Inflammatory macrophage treated with lipopolysaccharide for 1 hour (primary cell): ENCODE measurements at places on chromosomes 1 and 21.
A peak's percentile ranks its signal among the peaks of the same experiment; 100 is the strongest.

GRCh38 chr1:118926261-118926660, 61.9 kb downstream of the TBX15 start:
- no peak for DNase-seq

DNA sequence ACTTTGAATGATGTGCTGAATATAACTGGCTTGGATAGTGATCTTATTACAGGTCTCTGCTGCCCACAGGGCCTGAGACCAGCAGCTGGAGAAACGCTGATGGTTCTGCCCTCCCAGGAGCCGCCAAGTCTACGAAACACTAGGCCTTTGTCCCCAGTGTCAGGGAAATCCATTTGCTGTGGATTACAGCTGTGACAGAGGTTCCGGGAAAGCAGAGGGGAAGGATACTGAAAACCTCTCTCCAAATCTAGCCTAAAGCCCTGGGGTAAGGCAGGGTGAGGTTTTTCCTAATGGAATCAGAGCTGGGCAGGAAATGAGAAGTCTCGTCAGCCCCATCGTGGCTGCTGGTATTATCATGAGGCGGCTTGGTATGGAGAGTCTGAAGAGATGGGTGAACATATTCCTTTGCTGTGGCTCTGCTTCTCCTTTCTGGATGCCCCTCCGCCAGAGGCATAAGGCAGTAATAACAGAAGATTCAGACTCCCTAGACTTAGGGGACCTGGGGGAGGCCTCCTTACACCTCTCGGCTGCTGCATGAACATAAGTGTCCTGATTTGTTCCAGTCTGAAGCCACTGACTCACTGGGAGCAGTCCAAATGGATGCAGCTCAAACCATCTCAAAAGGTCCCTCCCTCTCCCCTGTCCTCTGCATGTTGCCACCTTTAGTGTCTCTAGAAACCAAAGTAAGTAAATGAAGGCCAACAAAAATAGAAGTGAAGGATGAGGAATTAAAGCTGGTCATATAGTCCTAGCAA, 48.1 kb downstream of the PHC2 start:
- no peak for DNase-seq

DNA sequence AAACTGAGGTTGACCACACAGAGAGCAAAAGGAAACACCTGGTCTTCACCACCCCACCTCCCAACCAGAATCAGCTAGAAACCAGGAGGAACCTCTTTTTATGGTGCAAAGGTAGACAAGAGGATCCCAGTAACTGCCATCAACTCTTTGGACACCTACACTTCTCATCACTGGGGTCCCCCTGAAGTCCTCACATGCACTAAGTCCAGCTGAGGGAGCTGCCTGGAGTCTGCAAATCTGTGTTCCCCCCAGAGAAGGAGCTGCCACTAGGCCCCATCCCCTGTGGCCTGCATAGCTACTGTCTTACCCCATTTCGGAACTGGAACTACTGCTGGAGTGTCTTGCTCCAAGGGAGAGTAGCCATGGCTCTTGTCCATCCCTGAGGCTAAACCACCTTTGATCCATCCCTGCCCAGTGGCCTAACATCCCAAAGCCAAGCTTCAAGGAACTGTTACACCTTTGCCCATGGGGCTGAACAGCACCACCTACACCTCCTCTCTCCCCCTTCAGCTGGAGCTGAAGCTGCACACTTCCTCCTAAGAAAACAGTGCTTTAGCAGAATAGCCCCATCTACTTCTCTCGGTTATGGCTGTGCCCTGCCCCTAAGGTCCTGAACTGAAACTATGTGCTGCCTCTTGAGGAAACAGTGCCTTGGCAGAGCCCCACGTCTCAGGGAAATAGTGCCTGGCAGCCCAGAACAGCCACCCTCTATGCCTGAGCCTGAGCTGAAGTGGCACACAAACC, 85.4 kb upstream of the CD53 start:
- no peak for DNase-seq

DNA sequence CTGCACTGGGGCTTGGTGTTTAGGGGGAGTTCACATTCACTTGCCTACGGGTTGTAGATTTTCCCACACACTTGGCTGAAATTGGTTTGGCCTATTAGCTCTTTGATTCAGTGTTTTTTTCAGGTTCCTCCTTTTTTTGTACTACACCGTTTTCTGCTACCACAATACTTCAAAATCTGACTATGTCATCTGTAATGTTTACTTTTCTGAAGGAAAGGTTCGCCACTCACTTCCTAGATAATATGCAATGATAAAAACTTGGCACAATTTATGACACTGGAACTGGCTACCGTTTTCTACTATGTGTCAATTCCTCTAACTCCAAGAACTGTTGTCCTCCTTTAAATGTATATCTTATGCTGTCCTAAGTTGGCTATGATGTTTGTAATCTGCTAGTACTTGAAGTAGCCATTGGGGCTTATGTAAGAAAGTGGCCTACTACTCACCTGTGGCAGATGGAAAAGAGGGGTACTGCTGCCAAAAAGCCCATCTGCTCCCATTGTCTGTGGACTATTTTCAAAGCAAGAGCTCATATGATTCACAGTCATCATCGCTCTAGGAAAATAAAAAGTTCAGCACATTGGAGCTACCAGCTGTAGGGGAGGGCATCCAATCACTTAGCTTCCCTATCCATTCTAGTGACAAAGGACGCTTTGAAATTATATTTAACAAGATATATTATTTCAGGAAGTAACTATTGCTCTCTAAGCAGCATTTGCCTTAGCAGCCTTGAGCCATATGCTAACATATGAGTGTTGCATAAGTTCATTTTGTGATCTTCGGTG, 42.4 kb upstream of the BACH1 start:
- DNase-seq = peak; percentile 67

DNA sequence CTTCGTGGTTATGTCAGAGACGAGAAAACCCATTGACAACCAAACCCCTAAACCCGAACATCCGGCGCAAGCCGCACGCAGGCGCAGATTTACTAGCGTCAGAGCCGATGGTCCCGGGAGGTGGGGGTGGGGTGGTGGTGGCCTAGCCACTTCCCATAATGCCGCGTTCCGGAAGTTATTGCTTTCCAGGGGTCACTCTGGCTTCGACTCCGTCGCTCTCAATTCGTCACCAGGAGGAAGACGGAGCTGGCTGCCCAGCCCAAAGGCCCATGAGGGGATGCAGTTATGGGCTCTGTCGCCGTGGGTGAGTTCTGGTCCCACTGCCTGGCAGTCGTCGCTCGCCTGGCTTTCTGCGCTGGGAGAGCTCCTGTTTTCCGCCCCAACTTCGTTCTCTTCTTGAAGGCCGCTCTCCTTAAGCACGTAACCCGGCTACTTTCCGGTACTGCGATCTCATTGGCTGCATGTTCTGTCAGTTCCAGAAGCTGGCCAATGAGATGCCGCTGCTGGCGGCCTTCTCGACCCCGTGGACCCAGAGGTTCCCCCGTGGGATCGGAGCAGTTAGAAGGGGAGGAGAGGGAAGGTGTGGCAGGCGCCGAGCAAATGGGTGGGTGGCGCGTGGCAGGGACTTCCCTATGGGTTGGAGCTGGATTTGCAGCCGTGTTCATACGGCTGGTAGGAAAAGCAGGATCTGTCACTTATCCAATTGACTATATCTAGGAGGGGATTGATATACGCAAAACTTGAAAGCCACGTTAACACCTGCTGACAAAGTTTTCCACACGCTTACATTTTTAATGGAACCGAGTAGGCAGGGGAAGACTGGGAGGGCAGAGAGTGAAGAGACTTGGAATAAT, at the start of gene USP16:
TSS of gene USP16 (plus strand) at position 195 of the 854 bp plus-strand sequence. CDS start 3,246 bp downstream, outside the sequence.
- peak; percentile 99 for DNase-seq

DNA sequence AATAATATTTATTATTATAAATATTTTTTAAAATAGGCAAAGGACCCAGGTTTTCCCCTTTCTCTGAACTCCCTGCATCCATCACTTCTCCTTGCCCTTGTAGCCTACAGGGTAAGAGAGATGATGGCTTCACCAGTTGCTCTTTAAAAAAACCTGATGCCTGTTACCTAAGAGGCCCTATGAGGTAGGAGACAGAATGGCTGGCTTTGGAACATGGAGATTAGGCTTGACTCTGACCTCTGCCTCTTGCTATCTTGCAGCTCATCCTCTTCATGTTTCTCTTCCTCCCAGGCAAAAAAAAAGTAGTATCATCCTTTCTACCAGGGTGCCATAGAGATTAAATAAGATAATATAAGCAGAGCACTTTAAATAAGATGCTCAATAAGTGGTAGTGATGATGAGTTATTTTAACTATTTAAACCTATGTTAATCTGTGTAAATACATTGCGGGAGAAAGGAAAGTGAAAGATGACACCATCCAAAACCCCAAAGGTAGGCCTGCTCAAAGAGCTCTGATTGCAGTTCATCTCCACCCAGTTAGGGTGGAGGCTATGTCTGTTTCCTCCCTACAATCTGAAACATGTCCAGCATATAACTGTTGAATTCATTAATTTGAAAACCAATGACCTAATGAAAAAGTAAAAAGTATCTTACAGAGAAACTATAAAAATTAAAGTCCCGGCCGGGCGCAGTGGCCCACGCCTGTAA, 51.8 kb downstream of the RGS2 start:
- DNase-seq = no peak

DNA sequence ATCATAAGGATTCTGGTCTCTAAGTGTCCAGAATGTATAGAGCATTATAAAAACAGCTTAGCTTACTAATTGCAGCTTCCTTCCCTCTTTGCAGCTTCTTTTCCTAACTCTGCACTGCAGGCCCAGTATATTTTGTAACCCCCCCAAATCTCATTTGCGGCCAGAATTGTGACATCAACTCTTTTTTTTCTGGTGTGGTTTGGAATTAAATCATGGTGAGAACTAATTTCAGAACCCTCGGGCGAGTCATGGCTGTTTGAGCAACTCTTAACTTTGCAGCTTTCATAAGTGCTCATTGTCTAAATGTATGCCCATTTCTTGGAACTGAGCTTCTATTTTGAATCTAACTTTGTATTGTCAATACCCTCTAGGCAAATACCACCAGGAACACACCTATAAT, 187.4 kb downstream of the CYYR1 start:
- peak; percentile 70 for DNase-seq

- DNase-seq = peak; percentile 5
Observed at GRCh38 chr1:204941421-204942338, 71.0 kb downstream of the NFASC start.

- DNase-seq = no peak
Observed at GRCh38 chr1:67308136-67308535, 463 bp downstream of the IL12RB2 start.

DNA sequence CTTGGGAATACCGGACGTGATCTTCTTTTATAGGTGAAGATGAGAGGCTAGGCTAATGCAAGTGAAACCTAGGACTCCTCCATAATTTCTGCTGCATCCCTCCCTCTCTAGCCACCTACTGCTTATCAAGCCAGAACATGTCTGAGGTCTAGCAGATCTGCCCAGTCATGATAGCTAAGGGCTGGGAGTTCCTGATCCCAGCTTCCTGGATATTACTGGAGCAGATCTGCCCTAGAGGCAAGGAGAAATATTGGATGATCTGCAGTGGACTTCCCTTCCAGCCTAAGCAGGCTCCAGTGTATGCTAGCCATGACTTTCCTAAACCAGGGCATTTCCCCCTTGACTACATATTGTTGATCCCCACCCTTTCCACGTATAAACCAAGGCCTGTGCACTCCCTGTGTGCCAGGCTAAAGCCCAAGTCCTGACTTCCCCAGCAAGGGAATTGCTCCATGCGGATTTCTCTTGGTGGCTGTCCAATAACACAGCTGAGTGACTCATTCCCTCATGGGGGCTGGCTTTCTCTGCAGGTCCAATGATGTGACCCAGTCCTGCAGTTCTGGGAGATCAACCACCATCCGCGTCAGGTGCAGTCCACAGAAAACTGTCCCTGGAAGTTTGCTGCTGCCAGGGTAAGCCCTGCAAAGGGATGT, 15.5 kb upstream of the SARS1 start:
- DNase-seq = no peak

DNA sequence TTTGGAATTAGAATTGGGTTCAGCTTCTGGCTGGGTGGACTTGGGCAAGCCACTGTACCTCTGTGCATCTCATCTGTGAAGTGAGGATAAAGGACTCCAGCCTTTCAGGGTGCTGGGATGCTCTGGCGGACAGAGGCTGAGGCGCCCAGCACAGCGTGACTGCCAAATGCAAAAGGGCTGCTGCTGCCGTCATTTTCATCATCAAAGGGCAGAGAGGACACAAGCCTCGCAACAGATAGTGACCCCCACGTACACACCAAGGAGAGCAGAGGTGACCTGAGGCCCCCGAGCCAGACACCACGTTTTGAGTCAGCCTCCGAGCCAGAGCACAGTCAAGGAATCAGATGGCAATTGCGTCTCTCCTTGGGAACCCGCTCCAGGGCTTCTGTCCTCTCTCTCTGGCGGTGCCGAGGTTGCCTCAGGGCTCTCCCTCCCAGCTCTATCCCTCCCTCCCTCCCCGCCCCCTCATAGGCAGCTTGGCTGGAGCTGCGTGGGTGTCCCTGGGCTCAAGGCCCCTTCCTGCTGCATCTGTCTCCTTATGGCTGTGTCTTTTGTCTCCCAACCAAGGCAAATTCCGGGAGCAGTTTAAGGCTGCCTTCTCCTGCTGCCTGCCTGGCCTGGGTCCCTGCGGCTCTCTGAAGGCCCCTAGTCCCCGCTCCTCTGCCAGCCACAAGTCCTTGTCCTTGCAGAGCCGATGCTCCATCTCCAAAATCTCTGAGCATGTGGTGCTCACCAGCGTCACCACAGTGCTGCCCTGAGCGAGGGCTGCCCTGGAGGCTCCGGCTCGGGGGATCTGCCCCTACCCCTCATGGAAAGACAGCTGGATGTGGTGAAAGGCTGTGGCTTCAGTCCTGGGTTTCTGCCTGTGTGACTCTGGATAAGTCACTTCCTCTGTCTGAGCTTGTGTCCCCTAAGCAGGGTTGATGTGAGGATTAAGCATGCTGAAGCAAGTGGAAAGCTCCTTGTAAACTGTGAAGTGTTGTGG, 9.0 kb downstream of the HCRTR1 start:
- no peak for DNase-seq

- no peak for DNase-seq
Observed at GRCh38 chr1:115283681-115284146, 54.3 kb downstream of the NGF start.

DNA sequence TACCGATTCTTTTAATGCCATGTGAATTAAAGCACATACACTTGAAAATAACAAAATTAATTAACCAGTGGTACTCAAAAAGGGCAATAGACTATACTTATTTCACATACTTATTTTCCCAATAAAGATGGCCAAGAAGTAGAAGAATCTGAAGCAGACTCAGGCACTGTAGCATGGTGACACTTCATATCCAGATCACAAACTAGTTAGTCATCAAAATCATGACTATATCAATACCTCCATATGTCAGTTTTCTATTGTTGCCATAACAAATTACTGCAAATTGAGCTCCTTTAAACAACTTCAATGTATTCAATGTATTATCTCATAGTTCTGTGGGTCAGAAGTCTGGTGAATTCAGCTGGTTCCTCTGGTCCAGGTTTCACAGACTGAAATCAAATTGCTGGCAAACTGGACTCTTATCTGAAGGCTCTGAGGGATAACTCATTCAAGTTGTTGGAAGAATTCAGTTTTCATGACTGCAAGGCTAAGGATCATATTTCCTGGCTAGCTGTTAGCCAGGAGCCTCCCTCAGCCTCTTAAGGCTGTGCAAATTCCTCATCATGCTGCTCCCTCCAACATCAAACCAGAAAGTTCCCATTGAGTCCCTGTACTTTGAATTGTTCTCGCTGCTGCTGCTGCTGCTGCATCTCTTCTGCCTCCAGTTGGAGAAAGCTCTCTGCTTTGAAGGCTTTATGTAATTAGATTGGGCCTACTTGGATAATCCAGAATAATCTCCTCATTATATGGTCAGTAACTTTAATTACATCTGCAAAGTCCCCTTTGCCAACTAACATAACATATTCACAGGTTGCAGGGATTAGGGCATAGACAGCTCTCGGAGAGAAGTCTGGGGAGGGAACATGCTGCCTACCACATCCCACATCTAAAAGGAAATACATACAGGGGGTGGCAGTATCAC, 91.5 kb downstream of the MRPL39 start:
- DNase-seq = no peak
